CD8-positive, alpha-beta memory T cell (primary cell): ENCODE measurements at places on chromosomes 2 and 18. TPM values are rescaled to one million over a fixed set of nuclear protein-coding genes. Genes with fewer than 3 reads are reported as not detected.

DNA sequence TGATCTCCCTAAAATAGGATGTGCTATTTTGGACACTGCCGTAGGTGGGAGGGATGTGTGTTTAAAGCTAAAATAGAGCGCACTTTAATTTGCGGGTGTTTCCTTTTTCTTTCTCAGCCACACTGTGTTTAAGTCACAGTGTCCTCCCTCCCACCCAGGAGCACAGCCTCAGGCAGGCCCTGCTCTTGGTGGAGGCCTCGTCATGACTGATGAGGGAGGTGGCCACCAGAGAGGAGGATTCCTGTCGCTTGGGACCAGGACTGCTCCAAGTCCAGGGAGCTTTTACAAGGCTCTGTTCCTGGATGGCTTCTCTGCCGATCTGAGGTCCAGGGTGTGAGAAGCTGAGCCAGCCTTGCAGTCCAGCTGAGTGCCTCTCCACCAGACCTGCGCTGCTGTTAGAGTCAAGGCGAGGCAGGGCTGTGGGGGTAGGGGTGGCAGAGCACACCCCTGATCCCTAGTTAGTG is 33.5 kb downstream of the INPP4A start:
- DNase-seq = no peak
- no peaks in the 10 kb centered on the region for H3K36me3 ChIP-seq
- no peak overlapping the region for H3K27ac ChIP-seq
- H3K4me3 ChIP-seq = no peak overlapping the region
- H3K4me1 ChIP-seq = peaks cover 100% of the 10 kb centered on the region
- H3K27me3 ChIP-seq = no peaks in the 10 kb centered on the region

Gene TUBA4B
- not detected for total RNA-seq

- no peaks in the 10 kb centered on the region for H3K27me3 ChIP-seq
- H3K4me1 ChIP-seq = no peaks in the 10 kb centered on the region
- H3K27ac ChIP-seq = no peak overlapping the region
- H3K36me3 ChIP-seq = no peaks in the 10 kb centered on the region
Measured at GRCh38 chr2:215794829-215795546, 218.4 kb downstream of the MREG start.

DNA sequence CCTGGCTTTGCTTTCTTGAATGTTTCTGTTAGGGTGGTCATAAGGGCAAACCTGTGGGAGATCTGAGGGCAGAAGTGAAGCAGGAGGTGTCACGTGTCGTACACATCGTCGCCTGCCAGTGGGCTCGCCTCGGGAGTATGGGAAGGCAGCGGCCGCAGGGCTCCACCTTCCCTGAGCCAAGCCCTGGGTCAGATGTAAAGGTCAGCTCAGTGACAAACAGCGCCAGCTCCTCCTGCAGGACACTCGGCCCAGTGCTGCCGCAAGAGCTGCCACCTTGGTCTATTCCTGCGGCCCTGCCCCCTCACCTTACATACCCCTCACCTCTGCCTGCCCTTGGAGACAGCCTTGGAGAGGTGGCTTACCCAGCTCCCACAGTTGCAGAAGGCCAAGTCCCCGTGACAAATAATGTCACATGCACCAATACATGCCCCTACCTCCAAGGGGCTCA is 64.2 kb downstream of the PSMG2 start:
- no peaks in the 10 kb centered on the region for H3K4me1 ChIP-seq
- H3K36me3 ChIP-seq = no peaks in the 10 kb centered on the region
- no peaks in the 10 kb centered on the region for H3K27me3 ChIP-seq
- H3K4me3 ChIP-seq = no peak overlapping the region

GRCh38 chr2:111661286-111661940 is 222.6 kb downstream of the ANAPC1 start:
- no peak for DNase-seq
- no peaks in the 10 kb centered on the region for H3K4me1 ChIP-seq
- H3K27me3 ChIP-seq = no peaks in the 10 kb centered on the region
- no peaks in the 10 kb centered on the region for H3K36me3 ChIP-seq

DNA sequence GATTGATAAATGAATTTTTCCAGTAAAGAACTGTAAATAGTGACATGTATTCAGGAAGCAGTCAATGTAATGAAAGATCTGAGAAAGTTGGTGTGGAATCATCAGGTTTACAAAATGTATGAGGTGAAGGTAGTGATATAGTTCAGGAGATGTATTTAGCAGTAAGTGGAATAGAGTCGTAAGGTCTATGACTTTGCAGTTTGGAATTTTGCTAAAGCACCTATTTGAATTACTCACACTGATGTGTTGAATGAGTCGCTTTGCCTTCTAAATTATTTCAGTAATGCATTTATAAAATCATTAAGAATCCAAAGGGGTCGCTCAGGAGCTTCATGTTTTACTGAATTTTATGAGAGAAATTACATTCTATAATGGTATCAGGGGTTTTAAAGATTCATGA is 713.7 kb downstream of the DSC3 start:
- DNase-seq = no peak
- no peaks in the 10 kb centered on the region for H3K36me3 ChIP-seq
- no peaks in the 10 kb centered on the region for H3K4me1 ChIP-seq
- H3K27me3 ChIP-seq = no peaks in the 10 kb centered on the region
- H3K27ac ChIP-seq = no peak overlapping the region

DNA sequence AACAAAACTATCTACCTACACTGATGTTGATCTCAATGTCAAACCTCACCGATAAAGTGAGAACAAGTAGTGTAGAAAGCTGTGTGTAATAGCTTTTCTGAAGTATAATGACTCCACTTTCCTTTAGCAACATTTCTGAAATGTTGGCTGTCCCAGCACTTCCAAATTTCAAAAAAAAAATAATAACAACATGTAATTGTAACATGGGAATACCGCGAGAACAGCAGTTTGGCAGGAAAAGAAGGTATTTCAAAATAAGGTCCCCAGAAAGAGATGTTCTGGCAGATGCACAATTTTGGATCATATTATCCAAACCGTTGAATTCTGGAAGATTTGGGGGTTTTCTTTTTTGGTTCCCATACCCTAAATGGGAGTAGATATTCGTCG is 352.0 kb downstream of the ARHGAP15 start:
- no peaks in the 10 kb centered on the region for H3K36me3 ChIP-seq
- H3K27ac ChIP-seq = no peak overlapping the region
- H3K4me3 ChIP-seq = no peak overlapping the region

DNA sequence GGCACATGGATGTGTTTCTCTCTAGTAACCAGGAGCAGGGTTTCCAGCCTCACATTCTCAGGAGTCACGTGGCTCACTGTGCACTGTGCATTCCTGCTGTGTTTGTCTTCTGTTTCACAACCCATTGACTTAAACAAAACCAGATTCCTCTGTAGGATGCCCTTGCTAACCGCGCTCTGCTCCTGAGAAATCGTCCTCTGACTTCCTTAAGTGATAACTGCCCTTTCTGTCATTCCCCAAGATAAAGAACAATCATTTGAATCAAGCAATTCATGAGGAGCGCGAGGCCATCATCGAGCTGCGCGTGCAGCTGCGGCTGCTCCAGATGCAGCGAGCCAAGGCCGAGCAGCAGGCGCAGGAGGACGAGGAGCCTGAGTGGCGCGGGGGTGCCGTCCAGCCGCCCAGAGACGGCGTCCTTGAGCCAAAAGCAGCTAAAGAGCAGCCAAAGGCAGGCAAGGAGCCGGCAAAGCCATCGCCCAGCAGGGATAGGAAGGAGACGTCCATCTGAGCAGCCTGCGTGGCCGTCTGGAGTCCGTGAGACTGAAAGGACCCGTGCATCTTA is 60.2 kb downstream of the RALBP1 start:
- no peaks in the 10 kb centered on the region for H3K27me3 ChIP-seq
- no peak for DNase-seq
